ENCODE measurements at places on chromosomes 7 and 10.

DNA sequence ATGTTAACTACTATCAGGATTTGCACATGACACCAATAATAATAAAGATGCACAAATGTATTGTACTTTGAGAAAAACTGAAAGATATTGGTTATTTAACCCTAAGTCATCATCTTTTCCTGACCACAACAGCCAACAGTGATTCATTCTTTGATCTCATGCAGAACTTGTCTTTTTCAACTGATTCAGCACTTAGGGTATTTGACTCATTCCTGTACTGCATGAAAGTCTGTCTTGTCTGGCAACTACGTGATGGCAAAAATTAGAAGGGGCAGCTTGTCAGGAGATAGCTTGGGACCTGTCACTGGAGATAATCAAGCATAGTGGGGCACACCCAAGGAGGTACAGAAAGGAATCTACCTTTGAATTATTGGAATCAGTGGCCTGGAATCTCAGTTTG is 77.8 kb upstream of the LRRC17 start:
- peak; percentile 9 for DNase-seq

GRCh38 chr7:94511718-94512117 is 2.1 kb downstream of the CASD1 start:
- DNase-seq, result peak; percentile 70

- no peak for DNase-seq
Observed at GRCh38 chr7:154865984-154866685, 136.8 kb downstream of the PAXIP1 start.

DNA sequence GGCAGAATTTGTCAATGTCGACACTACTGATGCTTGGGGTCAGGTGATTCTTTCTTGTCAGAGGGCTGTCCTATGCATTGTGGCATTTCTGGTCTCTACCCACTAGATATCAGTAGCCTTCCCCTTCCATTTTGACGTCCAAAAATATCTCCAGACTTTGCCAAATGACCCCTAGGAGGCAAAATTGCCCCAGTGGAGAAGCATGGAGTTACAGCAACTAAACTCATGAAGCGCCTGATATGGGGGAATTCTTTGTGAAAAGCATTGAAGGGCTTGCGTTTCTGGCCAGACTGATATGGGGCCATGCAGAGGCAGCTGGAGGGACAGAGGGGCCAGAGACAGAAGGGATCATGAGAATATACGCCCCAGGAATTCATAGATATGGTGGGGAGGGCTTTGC is 43.6 kb downstream of the ADRB1 start:
- peak; percentile 11 for DNase-seq

GRCh38 chr7:71580027-71580426 is 448.1 kb downstream of the GALNT17 start:
- no peak for DNase-seq

DNA sequence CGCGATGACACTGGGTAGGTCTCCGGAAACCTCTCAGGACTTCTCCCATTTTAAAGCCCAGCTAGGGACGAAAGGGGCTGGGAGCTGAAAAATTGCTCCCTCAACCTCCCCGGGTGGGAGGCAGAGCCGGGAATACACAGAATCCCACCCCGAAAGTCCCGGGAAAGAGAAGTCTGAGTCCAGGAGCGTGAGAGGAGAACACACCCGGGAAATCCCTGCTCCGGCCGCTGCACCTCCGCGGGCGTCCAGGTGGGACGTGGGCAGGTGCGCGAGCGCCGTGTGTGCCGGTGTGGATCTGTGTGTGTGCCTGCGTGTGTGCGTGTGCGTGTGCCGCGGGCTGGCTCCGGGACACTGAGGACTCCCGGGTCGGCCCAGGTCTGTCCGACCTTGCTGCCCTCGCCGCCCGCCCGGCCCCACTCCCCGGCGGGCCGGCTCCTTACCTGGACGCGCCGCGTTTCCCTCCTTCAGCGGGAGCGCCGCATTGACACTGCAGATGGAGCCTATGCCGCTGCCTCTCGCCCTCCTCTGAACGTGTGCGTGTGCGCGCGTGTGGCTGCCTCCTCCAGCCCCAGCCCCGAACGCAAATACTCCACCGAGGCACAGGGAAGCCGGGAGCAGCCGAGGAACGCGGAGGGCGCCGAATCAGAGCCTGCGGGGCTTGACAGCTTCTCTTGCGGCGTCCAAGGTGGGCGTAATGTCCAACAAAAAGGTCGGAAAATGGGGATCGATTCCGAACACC is at the start of gene PLXNA4:
Gene PLXNA4 (minus strand): TSS at position 489 of the 739 bp plus-strand sequence. CDS start 67,777 bp downstream, outside the sequence.
- DNase-seq, result peak; percentile 52

- DNase-seq, result no peak
Observed at GRCh38 chr10:77355844-77356243, 281.8 kb downstream of the KCNMA1 start.

DNA sequence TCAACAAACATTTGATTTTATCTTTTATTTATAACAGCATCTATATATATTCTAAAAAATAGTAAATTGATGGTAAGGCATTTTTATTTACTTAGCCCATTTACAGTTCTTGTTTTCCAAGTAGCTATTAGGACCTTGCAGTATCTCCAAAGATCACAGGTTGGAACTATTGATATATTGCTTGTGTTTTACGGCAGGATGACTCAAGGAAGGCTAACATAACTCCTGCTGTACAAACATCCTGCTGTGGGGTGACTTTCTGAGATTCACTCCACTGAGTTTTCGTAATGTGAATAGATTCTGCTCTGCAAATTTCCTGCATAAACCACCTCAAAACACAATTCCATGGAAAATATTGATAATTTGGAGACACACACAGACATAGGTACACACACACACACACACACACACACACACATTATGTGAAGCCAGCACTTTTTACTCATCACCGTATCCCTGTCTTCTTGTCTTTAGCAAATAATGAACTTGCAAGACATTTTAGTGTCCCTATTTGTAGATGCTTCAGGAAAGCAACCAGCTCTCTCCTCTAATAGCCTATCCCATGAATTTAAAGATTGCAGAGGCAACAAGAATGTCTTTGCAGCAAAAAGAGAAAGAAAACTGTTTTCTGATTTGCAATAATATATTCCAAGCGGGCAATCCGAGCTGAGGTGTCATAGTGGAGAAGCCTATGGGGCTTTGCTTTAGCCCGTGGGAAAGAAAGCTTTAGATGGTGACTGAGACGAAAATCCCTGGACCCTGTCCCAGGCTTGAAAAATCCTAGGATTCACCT is 722 bp downstream of the AGR2 start:
- peak; percentile 80 for DNase-seq

DNA sequence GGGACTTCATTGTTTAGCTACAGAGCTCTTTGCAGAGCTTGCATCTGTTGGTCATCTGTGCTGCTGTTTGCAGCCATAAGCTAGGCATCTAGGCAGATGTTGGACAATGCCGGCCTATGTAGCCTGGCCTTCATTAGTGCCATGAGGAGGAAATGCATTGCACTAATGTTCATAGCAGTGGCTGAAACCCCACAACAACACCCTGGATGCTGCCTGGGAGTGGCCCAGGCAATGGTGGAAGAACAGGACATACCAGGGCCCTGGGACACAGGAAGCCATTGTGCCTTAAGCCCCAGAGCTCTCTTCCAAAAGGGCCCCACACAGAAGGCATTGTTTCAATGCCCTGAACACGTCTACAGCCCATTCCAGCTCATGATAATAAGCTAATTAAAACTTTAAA is 131.5 kb upstream of the LYZL1 start:
- no peak for DNase-seq

DNA sequence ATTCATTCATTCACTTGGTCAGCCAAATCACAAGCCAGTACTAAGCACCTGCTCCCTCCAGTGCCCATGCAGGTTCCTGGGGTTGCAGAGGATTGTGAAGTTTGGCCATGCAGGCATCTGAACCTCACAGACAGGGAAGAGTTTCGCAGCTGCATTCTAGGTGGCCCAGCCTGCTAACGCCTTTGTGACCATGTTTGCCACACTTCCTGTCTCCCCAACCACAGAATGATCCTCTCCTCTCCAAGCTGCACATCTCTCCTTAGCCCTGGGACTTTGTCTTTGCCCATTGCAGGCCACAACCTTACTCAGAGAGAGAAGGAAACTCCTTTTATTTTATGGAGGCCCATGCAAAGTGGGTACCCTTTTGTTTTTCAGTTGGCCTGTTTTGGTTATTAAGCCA is 31.8 kb downstream of the EPDR1 start:
- DNase-seq, result no peak

GRCh38 chr7:92137557-92137956 is 3.3 kb upstream of the CYP51A1 start:
- DNase-seq, result no peak

GRCh38 chr10:69269761-69270160 is 8.5 kb upstream of the HK1 start:
- no peak for DNase-seq

GRCh38 chr7:47102331-47102841 is 479.5 kb downstream of the TNS3 start:
- no peak for DNase-seq

DNA sequence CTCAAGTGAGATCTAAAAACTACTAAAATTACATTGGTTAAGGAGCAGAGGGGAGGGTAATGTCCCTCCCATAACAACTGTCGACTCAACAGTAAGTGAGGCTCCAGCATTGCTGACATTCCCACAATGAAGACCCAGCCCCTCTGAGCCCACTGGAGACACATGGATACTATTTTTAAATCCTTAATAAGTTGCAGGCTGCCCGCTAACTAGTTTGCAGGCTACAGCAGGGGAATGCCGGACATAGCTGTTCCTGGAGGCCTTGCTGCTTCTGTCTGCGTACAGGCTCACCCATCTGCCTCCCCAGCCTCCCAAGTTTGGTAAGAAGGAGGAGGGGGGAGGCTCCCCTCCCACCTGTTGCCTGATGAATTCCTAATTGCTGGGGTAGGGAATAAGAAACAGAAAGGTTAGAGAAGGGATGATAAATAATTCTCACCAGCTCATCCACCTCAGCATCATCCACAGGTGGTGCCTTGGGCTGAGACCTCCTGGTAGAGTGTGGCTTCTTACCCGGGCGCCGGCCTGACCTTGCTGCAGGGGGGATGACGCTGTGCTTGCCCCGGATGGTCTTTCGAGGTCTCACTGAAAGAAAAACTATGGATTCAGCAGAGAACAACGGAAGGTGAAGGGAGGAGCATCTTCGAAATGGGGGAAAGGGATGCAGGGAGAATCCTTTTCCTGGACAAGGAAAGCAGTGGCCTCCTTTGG is 10.1 kb downstream of the FZD9 start:
- DNase-seq, result no peak

GRCh38 chr7:5494320-5494682 is 70.7 kb upstream of the TNRC18 start:
- DNase-seq, result no peak

- DNase-seq, result peak; percentile 93
Observed at GRCh38 chr7:29987811-29988317, 1.7 kb downstream of the SCRN1 start.

DNA sequence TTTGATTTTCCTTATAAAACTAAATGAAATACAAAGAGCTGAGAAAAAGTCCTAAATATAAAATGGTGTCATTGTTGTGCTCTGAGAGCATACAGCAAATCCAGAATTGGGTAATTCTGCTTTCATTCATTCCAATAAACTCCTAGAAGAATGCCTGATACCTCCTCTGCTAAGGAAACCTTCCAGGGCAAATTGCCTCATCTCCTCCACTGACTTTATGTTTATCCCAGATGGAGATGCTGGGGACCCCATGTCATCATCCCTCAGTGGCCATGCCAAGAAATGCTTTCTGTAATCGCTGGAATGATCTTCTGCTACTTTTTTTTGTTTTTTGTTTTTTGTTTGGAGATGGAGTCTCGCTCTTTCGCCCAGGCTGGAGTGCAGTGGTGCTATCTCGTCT is 119.3 kb upstream of the PRKCQ start:
- no peak for DNase-seq

GRCh38 chr7:7779888-7780287 is 61.5 kb upstream of the RPA3 start:
- peak; percentile 62 for DNase-seq

DNA sequence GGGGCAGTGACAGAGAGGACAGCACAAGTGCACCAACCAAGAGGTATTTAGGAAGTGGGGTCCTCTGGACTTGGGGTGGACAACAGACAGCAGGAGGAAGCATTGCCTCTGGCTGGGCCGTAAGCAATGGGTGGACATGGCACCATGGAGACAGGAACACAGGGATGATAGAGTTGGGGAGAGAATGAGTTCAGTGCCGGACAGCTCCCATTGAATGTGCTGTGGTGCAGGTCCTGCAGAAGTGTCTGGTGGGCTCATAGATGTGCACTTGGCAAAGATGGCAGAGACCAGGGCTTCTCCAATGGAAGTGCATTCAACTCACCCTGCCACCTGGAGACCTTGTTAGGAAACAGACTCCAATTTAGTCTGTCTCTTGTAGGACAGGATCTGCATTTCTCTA is 341.5 kb upstream of the ZMIZ1 start:
- DNase-seq, result no peak

GRCh38 chr10:86586516-86586915 is 64.9 kb upstream of the WAPL start:
- no peak for DNase-seq

DNA sequence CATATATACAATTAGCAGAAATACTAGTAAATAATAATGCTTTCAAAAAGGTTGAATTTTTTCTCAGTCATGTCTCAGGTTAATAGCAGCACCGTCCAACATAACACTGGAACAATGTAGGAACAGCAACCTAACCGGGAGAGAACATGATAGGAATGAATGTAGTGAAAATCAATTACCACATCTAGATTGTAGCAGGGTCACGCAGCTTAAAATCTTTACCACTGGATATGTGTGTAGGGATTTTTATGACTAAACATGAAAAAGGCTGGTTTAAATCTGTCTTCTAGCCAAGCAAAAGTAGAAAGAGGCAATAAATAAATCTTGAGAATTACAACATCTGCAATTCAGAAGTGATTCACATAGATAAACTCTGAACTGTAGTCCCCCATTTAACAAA is 326.0 kb downstream of the DGKB start:
- no peak for DNase-seq

DNA sequence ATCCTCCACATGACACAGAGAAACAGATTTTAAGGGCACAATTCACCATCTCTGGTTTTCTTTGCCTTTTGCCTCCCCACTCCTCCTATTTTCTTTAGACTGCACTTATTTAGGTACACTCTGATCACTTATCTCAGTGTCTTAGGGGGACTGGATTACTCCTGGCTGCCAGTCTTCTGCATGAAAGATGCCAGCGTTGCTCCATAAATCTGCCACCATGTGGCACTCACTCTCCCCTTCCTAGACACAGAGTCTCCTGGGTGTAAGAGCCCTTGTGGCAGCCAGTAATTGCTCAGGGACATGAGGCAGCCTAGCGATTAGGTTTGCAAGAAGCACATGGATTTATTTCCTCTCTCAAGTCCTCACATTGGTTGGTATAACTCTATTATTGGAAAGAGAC is 34.5 kb upstream of the RBM20 start:
- peak; percentile 76 for DNase-seq

DNA sequence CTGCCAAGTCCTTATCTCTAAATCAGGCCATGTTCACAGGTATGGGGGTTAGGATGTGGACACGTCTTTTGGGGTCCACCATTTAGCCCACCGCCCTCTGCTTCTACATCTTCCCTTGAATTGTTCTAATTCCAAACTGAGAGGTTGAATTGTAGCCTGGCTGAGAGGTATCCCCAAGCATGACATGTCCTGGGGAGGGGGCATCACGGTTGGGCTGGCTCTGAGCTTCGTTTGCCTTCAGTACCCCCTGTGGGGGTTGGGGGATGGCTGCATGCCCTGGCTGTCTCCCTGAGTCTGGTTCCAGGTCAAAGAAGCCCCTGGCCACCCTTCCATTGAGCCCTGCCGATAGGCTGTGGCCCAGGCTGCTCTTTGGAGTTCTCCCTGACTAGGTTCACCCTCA is 204.6 kb downstream of the GLRX3 start:
- DNase-seq, result no peak

GRCh38 chr7:11297126-11297625 is 323.5 kb downstream of the PHF14 start:
- no peak for DNase-seq

- DNase-seq, result peak; percentile 67
Observed at GRCh38 chr7:41977151-41977651, 259.8 kb downstream of the GLI3 start.

- DNase-seq, result no peak
Observed at GRCh38 chr10:52871191-52871843, 98.7 kb upstream of the MBL2 start.
